ENCODE measurements at places on chromosomes 11 and 22.

- no peak for DNase-seq
Observed at GRCh38 chr11:3879967-3880542, 24.6 kb downstream of the STIM1 start.

DNA sequence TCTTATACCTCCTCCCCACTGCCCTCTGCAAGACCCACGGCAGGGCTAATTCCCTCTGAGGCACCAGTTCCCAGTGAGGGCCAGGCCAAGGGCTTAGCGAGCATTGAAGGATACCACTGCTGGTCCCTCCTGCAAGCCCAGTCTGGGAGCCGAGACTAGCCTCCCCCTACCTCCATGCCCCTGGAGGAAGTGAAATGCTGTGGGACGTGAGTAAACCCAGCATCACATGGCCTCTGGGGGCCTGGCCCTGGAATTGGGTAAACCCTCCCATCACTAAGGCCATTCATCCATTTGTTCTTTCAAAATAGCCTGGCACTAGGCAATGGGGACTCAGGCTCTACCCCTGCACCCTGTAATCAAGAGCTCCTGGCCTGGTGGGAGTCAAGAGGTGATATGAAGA, 24.7 kb downstream of the ARAP1 start:
- DNase-seq: no peak

DNA sequence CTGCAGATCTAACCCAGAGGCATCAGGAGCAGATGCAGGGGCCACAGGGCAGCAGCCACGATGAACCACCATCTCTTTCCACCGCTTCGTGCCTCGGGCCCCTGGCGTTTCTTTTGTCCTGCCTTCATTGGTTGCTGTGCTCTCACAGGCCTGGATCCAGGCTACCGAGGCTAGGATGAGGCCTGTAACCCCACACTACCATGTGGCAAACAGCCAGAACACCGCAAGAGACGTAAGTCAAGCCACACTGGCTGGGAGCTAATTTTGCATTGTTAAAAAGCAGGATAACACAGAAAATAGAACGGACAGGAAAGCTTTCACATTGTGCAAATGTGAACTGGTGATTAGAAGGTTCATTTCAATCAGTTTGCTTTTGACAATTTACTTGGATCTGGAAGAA, 15.7 kb upstream of the ARFGAP3 start:
- no peak for DNase-seq

DNA sequence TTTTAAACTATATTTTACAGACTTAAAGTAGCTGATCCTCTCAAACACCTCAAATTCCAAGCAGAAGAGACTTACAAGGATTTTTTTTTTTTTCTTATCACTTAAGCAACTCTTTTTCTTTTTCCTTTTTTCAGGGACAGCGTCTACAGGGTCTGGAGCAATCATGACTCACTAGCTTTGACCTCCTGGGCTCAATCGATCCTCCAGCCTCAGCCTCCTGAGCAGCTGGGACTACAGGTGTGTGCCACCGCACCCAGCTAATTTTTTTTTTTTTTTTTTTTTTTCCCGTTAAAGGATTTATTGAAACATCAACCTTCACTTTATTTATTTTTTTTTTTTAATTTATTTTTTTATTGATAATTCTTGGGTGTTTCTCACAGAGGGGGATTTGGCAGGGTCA, 4.5 kb upstream of the MACROD1 start:
- DNase-seq: no peak

DNA sequence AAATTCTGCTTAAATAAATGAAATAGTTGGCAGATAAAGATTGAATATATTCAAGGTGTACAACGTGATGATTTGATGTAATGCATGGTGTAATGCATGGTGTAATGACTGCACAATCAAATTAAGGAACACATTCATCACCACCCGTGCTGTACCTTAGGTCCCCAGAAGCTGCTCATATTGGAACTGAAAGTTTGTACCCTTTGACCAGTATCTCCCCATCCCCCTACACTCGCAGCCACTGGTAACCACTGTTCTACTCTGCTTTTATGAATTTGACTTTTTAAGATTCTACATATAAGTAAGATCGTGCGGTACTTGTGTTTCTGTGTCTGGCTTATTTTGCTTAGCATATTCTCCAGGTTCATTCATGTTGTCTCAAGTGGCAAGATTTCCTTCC, 445.8 kb downstream of the OPCML start:
- DNase-seq: no peak

DNA sequence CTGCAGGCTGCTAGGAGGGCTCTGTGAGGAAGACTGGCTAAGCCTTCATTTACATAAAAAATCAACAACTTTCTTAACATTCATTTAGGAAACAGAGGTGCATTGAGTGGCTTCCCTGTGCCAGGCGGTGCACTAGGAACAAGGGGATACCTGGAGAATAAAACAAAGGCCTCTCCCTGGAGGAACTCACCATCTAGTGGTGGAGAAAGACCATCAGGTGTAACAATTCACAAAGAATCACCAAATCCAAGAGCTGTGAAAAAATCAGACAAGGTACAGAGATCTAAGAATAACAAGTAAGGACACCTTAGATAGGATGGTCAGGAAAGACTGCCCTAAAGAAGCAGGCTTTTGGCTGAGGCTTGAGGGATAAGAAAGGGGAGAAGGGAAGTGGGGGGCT, 40.3 kb downstream of the CSNK2A3 start:
- no peak for DNase-seq

DNA sequence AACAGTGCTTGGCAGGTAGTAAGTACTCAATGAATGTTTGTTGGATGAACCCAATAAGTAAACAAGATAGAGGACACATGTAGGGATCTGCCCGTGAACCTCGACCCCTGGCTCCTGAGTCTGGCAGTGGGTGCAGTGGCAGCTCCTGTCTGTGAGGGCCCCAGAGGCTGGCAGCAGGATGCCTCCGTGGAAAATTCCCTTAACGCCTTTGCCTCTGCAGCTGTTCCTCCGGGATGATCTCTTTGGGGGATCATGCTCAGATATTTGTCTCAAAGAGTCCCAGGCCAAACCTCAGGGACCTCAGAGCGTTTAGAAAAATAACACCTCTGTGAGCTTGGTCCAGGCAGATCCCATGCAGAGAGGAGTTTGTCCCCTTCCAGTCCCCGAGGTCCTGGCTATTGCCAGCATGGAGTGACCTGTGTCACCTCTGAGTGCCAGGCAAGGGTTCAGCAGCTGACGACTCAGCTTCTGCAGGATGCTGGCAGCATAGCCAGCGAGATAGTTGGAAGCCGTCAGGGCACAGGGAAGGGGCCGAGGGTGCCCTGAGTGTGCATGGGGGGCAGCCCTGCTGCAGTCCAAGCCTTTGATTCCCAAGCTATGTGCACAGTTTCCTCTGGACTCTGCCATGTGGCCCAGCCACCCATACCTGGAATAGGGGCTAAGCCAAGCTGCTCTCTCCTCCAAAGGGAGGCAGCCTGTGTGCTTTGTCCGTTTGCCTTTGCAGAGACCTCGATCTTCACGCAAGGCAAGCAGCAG, 613 bp upstream of the MCHR1 start:
- no peak for DNase-seq

GRCh38 chr11:12655842-12656241, 18.4 kb upstream of the TEAD1 start:
- no peak for DNase-seq

DNA sequence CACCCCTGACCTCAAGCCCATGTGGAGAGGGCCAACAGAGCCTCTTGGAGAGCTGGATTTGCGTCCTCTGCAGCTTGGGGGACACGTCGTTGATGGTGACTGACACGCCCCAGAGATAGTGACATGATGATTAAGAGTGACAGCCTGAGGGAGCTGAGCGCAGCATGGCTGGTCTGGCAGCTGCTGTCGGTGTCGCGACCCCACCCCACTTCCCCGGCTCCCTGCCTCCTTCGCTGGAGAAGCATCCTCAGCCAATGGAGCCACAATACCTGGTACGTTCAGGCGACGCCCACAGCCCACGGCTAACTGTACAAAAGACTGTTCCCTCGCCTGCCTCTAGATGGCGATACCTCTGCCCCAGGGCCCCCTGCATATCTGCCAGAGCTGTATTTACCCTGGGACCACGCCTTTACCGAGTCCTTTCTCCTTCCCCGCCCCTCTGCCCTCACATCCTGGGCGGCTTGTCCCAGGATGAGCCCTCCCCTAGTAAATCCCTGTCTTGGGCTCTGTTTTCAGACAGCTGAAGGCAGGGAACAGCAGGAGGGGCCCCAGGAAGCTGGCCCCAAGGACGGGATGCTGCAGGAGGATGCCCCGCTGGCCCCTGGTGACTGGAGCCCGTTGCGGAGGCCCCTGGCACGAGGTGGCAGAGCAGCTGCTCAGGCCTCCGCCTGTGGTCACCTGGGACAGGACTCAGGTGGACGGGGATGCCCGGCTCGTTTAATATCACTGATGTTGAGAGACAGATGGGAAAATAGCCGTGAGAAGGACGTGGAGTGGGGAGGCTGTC, 90.6 kb downstream of the RPS6KA4 start:
- DNase-seq: peak; percentile 23

GRCh38 chr22:43300891-43301676, 42.1 kb downstream of the SCUBE1 start:
- no peak for DNase-seq

GRCh38 chr11:64649291-64649697, 58.3 kb downstream of the SLC22A12 start:
- no peak for DNase-seq

DNA sequence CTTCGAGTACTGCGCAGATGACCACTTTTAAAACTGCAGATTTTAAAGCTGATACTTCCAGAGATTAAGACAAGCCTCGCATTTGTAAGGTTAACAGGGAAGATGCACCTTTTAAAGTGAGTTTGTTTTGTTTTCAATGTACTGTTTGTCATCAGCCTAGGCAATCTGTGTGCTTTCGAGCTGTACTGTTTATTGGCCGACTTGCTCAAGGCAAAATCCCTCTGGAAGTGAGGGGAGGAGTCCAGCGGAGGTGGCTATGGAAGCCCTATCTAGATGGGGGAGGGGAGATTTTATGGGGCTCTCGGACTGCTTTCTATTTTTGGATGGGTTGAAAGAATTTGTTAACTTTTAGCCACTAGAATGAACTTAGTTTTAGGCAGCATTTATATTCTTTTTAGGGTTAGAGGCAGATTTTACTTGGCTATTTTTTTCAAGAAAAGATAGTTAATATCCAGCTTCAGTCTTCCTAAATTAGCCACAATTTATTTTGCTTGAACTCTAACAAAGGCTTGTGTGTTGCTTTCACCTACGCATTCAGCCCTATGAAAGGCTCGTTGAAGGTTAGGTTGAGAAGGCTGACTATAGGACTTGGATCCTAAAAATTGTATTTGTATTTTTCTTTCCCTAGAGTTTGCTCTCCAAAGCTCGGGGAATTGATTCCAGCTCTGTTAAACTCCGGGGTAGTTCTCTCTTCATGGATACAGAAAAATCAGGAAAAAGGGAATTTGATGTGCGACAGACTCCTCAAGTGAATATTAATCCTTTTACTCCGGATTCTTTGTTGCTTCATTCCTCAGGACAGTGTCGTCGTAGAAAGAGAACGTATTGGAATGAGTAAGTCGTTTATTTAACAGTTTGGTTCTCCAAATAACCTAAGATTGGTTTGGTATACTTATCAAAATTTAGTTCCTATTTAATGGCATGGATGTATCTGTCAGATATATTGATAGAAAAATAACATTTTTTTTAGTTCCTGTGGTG, 2.1 kb downstream of the WEE1 start:
- no peak for DNase-seq

DNA sequence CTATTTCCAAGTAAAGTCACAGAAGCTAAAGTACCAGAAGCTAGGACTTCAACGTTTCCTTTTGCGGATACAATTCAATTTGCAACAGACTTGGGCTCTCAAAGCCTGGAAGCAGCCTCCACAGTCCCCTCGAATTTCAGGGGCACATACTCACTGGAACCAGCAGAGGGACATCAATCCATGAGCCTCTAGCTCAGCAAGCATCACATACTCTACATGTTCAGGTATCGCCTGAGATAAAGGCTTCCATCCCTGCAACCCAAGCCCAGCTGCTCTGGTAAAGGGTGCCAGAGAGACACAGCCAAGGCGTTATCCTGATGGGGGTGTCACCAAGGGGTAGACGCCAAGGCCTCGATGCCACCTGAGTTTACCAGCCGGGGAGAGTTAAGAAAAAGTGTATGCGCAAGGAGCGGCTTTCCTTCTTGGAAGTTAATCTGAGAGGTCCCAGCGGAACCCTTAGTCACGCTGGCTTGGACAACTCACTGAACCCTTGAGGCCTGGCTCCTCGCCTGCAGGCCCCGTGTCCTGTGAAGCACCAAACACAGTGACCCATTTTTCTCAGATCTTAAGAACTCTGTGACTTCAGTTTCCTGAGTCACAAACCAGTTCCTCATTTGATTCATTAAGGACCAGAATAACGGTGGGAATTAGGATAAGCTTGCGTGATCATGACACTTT, 13.0 kb downstream of the LTO1 start:
- no peak for DNase-seq

DNA sequence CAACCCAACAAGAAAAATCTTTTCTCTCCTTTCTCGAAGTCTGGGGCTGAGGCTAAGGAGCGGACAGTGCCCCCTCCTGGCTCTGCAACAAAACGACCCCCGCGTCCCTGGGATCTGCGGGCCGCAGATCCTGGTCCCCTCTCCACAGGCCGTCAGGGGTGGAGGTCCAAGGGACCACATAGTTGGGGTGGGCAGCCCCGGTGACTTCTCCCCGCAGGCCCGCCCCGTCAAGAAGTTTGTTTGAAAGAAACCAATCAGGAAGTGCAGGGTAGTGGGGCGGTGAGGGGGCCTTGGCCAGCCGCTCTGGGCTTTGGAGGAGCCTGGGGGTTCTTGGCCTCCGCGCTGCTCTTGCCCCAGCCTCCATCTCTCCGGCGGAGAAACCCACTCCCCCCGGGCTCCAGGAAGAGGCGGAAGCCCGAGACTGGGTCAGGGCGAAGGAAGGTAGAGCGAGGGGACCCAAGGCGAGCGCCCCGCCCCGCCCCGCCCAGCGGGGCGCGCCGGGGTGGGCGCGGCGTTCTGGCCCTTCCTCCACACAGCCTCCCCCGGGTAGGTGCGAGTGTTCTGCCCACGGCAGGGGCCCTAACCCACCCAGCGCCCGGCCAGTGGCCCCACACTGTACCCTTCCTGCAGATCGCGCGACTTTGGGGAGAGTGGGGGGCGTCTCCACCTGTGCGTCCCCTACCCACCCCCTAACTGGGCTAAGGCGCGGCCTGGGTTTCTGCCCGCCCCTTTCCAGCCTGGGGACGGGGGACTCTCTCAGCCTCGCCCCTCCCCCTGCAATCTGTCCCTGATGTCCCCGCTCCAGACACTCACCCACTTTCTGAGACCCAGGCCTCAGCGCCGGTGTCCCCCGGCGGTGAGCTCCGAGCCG, 1.3 kb downstream of the TP53I11 start:
- no peak for DNase-seq
